ENCODE measurements at places on chromosomes 16 and 17.

- no peak for DNase-seq
Observed at GRCh38 chr16:373848-374615, 3.7 kb upstream of the MRPL28 start.

DNA sequence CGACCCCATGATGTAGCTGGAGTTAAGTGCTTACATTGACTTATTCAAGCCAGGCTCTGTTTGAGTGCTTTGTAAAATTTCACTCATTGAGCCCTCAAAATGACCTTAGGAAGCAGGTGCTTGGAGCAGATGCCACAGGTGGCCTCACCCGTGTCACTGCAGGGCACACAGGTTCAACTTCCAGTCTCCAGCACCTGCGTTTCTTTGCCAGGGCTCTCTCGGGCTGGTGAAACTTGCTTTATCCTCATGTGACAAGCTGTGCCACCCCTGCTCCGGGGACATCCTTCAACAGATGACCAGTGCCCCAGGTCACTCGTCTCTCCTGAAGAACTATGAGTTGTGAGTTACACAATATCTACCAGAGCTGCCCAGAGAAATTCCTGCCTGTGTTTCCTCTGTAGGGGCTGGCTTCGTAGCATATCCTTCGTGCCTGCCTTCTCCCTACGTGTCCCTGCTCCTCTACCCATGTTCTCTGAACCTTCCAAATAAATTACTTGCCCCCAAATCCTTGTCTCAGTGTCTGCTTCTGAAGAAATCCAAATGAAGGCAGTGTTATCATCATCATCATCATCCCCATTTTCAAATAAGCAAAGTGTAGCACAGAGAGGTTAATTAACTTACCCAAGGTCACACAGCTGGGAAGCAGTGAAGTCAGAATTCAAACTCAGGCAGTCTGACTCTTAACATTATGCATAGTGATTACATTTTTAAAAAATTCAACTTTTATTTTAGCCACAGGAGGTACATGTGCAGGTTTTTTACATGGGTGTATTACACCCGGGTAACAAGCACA lies 352.5 kb downstream of the NPIPA8 start:
- no peak for DNase-seq

DNA sequence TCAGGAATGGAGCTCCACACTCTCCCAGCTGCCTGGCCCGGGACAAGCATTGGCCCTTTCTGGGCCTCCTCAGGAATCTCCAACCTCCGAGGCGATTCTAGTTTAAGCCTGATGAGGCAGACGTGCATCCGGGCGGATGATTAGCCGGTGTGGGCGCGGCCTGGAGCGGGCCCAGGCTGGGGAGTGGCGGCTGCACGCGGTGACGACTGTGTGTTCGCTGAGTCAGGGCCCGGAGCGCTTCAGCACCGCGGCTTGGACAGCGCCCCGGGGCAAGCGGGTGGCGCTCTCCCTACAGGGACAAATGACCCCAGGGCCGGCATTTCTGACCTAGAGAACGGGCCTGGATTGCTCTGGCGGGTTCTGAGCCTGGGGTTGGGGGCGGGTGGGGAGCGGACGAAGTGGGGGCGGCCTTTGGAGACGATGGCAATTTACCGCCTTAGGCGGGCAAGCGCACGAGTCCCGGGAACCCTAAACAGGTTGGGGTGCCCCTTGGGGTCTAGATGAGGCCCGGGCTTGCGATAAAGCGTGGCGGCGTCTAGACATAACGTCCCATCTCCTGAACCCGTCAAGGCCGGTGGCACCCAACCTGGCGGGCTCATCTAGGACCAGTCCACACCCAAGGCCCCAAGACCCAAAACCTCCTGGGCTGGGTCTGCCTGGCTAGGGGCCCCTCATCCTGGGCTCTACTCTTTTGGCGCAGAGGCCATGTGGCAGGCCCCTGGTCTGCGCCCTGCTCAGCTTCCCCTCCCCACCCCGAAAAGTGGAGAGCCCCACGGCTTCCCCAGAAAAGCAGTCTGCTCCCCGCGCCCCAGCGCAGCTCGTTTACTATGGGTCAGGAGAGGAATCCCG lies 22.3 kb upstream of the ZNHIT3 start:
- no peak for DNase-seq

- no peak for DNase-seq
Observed at GRCh38 chr16:12680531-12680930, 123.2 kb downstream of the CPPED1 start.

- DNase-seq = no peak
Observed at GRCh38 chr17:73609758-73610157, 34.5 kb downstream of the SDK2 start.

DNA sequence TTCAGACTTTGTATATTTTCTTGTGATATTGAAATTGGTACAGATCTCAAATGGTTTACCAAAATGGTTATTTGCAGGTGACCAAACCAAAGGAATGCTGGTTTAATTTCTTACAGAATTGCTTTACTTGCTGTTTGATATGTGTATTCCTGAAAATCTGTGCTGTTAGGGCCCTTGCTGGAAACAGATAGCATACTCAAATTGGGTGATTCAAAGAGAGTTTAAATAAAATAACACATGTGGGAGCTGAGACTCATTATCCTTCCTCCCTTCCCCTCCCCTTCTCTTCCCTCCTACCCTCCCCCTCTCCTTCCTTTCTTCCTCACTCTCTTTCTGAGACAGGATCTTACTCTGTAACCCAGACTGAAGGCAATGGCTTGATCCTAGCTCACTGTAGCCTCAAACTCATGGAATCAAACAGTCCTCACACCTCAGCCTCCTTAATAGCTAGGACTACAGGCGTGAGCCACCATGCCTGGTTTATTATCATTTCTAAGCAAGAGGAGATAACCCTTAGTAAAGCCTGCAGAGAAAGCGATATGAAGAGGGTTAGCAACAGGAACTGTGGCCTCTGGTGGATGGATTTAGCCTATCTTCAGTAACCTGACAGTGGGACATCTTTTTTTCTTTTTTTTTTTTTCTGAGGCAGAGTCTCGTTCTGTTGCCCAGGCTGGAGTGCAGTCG lies 141.9 kb downstream of the BCAS3 start:
- no peak for DNase-seq

DNA sequence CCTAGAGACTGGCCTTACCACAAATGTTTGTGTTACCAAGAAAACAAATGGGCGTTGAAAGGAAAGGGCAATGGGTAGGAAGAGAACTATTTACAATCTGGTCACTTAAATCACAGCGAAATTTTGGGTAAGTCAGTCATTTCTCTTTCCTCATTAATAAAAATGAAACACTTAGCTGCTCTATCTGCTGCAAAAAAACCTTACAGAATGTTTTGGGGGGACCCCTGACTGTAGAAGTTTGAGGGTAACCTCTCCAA lies 742 bp upstream of the NUTF2 start:
- no peak for DNase-seq

DNA sequence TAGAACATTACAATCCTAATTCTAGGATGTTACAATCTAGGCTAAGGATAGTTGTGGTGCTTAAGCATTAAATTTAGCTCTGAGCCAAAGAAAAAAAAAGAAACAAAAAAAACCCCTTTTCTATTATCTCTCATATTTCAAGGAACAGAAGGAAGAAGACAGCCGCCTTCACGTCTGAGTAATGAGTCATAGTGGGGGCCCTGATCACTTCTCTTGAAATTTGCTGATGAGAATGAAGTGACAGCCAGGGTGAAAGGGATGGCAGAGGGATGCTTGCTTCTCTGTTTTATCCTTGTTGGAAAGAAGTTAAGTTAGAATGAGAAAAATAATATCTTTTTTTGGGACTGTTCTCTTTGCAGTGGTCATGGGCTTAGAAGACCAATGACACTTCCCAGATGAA lies 82.6 kb upstream of the MPHOSPH6 start:
- no peak for DNase-seq

GRCh38 chr17:38674014-38674748 lies 576 bp downstream of the EPOP start:
- peak; percentile 13 for DNase-seq

- no peak for DNase-seq
Observed at GRCh38 chr17:27494192-27495091, 38.2 kb downstream of the KSR1 start.

- peak; percentile 46 for DNase-seq
Observed at GRCh38 chr16:27230562-27231001, 27.3 kb downstream of the KDM8 start.

DNA sequence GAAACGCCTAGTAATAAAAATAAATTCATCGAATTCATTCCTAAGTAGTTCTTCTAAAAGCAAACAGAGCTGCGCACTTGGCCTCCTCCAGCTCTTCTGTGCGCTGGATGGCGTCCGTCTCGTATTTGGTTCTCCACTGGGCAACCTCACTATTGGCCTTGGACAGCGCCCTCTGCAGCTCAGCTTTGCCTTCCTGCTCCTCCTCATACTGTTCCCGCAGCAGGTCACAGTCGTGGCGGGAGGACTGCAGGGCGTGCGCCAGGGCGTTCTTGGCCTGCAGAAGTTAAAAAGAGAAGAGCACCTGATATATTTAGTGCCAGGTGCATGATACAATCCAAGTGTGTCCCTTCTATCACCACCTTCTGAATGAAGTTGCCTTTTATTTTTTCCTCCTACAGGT lies 21.8 kb downstream of the MYH3 start:
- no peak for DNase-seq

- peak; percentile 17 for DNase-seq
Observed at GRCh38 chr17:80441133-80441578, 26.2 kb downstream of the ENDOV start.

DNA sequence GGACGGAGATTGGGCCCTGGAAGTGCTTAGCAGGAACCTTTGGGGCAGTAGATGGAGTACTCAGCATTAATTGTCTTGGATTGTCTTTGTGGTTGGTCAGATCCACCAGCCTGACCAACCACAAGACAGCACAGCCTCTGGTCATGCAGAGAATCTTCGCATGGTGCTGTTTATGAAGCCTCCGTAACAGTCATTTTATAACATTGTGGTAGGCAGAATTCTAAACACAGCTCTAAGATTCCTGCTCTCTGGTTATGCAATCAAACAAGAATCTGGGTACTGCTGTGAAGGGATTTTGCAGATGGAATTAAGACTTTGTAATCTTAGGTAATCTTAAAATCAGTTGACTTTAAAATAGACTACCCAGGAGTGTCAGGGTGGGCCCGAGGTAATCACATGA lies 312.2 kb upstream of the GOT2 start:
- DNase-seq = no peak

GRCh38 chr16:65070831-65071432 lies 50.9 kb downstream of the CDH11 start:
- DNase-seq = no peak

DNA sequence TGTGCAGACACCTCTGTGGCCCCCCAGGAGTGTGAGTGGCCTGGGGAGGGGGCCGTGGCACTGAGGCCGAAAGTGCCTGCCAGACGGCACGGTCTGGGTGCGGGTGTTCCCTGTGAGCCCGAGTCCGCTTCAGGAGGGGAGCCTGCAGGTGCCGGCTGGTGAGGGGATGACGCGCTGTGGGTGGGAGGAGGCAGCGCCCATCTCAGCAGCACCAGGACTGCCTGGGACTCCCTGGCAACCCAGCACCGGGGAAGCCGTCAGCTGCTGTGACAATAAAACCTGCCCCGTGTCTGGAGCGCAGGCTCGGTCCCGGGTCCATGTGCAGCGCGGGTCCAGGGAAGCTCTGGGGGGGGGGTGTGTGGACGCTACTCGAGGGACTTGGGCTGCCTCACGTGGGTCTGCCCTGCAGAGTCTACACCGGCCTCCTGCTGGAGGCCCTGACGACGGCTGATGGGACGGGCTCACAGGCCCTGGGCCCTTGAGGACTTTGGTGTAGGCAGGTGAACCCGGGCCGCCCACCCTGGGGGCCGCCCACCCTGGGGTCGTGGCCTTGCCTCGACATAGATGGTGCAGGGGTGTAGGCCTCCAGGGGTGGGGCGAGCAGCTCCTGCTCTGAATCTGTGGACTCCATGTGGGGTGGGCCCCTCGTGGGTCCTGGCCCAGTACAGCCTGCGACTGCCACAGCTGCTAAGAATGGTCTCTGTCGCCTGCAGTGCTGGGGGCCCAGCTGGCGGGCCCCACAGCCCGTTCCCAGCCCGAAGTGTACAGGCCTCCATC lies 5.9 kb upstream of the RAB40C start:
- DNase-seq = no peak

Measured in activated T-helper 9 cell treated with anti-CD3 and anti-CD28 coated beads, Interleukin-2, amount 50 U/mL, for 16 hours (primary cell).